ENCODE measurements at places on chromosomes 4 and X.
A peak's percentile ranks its signal among the peaks of the same experiment; 100 is the strongest.

DNA sequence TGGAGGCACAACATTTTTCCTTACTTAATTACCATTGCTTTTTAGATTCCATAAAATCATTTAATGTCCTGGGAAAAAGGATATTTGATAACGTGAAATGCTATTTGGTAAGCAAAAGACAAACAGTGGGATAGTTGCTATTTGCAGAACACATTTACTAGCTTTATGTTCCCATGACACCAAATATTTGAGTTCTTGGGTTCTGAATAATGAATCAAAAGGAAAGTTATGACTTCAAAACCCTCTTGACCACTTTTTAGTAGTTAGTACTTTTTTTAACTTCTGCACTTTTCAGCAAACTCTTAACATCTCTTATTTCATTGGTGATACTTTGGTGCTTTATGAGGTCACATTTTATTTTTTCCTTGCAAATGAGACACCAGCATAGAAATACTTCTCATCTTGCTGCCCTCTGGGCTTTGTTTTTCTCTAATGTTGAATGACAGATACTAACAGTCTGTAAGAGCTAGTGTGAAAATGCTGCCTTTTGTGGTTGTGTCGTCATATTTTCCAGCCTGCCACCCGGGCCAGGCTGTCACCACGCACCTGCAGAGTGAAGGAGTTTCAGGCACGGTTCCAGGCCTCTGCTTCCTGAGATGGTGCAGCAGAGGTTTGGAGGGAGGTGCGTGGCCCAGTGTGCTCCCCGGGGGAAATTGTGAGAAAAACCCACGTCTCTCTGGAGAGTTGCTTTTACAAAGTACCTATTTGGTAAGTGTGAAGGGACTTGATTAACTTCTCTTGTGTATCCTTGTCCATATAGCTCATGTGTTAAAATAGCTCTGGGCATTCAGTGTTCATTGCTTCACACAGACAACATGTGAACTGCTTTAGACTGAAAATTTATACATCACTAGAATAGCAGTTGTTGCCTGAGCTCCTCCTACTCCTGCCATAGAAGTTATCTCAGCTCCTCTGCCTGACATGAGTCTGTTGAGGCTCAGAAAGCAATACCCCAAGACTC is 34.7 kb downstream of the MSL3 start:
- DNase-seq: peak; percentile 58

- DNase-seq: no peak
These were observed 108.5 kb upstream of the MID1 start for GRCh38 chrX:10728806-10729389.

DNA sequence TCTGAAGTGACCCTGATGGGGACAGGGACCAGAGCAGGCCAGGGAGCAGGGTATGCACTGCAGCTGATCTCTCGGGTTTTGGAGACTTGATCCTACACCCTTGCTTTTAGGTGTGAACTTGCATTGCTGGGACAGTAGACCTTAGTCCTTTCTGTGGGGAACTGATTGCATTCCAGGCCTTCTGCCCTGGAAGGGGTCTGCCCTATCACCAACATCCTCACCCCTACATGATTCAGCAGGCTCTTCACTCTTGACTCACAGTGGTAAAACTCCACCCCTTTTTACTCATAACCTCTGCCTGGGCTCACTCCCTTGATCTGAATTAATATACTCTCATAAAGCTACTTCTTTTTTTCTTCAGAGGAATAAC is 6.6 kb upstream of the DDX60L start:
- DNase-seq: peak; percentile 39

DNA sequence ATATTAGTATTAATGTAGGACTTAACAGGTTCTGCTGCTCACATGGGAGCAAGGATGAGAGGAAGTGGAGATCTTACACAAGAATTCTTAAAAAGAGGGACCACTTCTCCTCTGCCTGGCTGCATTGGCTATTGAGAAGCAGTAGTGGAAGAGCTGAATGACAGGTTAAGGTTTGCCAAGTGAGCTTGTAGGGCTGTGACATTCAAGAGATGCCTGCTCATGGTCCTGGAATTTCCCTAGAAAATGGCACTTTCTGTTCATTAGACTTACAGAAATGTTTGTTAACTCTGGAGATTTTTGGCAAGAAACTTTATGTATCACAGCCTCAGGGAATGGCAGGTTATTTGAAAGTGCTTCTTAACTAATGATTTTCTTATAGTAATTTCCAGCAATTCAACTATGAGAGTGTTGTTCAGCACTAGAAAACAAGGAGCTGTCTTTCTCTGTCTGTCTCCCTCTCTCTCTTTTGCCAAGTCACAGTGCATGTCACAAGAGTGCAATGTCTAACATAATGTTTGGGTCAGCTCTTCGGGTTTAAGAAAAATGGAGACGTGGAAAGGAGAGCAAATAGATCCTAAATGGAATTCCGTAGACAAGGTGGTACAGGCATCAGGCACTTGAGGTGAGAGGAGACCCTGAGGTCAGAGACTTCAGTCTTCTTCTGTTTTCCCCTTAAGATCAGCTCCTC is 8.3 kb upstream of the NAP1L5 start:
- no peak for DNase-seq

GRCh38 chr4:56762484-56763250 is 58.8 kb downstream of the SPINK2 start:
- peak; percentile 5 for DNase-seq

GRCh38 chr4:171130256-171130801 is 682.9 kb upstream of the GALNTL6 start:
- no peak for DNase-seq

DNA sequence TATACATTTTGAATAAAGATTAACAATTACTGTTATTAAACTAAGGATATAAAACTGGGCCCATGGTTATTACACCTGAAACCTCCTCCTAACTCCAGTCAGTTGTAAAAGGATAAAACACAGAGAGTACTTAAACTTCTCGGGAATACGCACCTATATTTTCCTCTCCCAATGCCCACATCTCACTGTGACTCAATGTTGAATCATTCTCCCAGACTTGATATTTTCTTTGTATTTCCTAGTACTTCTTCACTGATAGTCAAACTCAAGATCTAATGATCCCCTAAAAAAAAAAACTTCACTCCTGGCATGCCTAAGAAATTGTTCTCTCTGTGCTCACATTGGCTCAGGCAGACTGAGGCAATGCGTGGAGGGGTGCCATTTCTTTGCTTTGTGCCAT is 212.5 kb upstream of the DKK2 start:
- DNase-seq: no peak

- DNase-seq: no peak
These were observed 391.9 kb downstream of the KCTD8 start for GRCh38 chr4:44056721-44057151.

GRCh38 chr4:3477750-3478430 is 14.8 kb downstream of the DOK7 start:
- DNase-seq: no peak

DNA sequence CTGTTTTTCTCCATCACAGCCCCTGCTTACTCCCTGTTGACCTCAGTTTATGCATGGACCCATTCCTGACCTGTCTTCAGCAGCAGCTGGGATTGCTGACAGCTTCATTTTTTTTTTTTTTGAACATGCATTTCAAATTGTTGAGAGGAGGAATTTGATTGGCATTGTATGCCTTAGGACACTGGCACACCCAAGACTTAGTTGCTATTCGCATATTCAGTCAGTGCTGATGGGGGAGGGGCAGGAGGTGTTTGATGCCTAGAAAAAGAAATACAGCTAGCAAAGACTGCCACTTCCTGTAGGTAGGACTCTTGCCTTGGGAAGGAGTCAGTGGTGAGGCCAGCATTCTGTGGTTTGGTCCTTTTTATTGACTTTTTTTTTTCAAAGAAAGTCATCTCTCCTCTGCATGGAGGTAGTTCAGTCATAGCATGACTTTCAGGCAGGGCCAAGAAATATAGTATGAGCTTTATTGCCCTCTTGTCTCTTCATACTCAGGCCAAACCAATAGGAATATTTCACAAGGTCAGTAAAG is 33.6 kb upstream of the XK start:
- no peak for DNase-seq

DNA sequence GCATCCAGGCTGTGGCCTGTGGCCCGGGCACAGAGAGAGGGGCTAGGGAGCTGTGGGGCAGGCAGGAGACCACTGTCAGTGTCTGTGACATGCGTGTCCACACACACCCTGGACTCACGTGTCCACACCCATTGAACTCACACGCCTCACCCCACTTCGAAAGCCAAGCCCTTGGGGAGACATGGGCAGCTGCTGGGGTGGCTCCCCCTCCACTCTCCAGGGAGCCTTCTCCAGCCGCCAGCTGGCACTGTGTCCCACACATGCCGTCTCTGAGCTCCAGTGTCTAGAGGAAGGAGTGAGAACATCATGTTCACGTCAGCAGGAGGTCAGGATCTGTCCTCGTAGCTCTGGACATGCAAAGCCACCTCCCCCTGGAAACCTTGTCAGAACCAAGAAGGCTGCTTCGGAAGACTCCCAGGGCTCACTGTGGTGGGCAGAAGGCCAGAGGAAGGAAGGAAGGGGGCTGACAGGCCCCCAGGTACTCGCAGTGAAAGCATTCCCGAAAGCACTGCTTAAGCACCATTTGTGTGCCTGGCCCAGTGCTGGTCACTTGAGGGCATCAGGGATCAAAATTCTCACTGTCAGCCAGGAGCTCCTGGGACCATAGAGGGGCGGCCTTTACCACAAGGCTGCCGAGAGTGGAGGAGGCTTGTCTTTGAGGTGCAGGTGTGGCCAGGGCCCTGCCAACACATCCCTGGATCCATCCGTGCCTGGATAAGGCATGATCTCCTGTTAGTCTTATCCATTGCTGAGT is 61.4 kb downstream of the HTRA3 start:
- no peak for DNase-seq

DNA sequence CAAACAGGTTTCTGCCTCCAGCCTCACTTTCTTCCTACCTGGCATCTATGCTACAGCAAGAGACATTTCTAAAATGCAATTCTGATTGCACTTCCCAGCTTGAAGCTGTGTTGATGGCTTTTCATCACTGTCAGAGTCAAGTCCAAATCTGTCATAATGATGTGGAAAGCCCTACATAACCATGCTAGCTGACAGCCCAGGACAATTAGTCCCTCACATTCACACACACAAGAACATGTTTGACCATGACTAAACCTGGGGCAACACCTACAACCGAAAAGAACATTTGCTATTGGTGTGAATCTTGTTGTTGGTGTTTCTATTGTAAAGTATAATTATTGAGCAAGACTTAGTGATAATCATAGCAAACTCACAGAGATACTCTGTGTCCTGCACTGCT is 58.2 kb downstream of the PPM1K start:
- DNase-seq: no peak

DNA sequence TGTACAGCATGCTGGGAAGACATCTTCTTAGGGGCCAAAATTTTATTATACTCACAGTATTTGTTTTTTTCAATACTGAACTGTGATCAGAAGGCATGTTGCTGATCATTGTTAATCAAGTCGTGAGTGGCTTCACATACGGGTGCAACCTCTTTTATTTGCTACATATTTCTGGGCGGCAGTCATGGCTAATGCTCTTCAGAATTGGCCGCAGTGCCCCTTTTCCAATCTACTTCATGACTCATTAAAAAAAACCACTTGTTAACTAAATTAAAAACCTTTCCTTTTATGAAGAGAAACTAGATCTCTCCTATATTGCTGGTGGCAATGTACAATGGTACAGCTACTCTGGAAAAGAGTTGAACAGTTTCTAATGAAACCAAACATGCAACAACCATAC is 101.5 kb upstream of the C1GALT1C1 start:
- no peak for DNase-seq

DNA sequence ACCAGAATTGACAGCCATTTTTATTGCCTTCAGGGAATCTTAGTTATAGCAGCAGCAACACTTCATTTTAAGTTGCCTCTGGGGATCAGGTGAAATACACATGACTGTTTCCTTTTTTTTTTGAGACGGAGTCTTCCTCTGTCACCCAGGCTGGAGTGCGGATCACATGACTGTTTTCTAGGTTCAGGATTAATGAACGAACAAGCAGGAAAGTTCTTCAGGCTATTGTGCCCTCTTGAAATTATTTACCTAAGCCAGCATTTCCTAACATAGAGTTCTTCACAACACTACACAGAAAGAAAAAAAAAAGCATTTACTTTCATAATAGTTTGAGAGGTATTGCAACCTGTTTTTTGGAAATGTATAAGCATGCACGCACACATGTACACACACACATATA is 2032.8 kb downstream of the PCDH7 start:
- no peak for DNase-seq

- DNase-seq: no peak
These were observed 90.1 kb downstream of the RELL1 start for GRCh38 chr4:37595875-37596680.

- DNase-seq: no peak
These were observed 95.5 kb upstream of the PPP2R3B start for GRCh38 chrX:482192-482701.

- DNase-seq: no peak
These were observed 132.0 kb upstream of the TET2 start for GRCh38 chr4:105014635-105015034.

DNA sequence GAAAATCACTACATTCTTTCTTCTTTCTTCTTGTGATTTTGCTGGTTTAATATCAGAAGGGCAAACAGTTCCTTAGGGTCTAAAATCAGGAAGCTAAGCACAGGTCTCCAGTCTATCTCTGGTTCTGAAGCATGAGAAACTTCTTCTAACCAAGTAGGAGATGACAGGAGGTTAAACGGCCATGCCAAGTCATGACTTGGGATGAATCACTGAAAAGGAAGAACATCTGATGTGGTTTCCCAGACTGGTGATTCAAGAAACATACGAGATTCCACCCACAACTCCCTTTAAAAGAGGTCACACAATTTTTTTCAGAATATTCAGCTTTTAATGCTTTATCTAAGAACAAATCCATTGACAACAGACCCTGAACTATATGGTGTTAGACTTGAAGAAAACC is 684.0 kb upstream of the PRKX start:
- DNase-seq: no peak

GRCh38 chr4:73508651-73509050 is 27.1 kb downstream of the AFM start:
- DNase-seq: no peak

DNA sequence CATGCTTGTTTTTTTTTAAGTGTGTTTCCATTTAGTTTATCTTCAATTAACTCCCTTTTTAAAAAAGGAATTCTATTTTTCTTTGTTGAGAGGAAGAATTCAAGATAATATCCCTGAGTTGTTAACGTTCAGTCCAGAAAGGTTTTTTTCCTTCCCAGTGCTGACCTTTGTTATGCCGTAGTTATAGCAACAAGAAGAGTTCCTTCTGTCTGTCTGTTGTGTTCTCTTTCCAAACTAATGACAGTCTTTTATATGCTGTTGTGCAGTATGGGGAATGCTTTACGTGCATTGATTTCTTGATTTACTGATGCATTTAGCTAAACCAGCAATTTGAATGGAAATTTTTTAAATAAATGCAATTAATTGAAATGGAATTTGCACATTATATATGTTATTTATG is 6.6 kb upstream of the CXXC4 start:
- DNase-seq: no peak

- no peak for DNase-seq
These were observed 1411.1 kb upstream of the PCDH7 start for GRCh38 chr4:29309050-29309449.

GRCh38 chr4:106366026-106366425 is 2.6 kb downstream of the GIMD1 start:
- DNase-seq: no peak

- no peak for DNase-seq
These were observed 44.0 kb downstream of the ABLIM2 start for GRCh38 chr4:8114456-8115202.

GRCh38 chr4:35689870-35690269 is 554.4 kb downstream of the ARAP2 start:
- DNase-seq: no peak
